ENCODE measurements at places on chromosomes 16 and 17.

DNA sequence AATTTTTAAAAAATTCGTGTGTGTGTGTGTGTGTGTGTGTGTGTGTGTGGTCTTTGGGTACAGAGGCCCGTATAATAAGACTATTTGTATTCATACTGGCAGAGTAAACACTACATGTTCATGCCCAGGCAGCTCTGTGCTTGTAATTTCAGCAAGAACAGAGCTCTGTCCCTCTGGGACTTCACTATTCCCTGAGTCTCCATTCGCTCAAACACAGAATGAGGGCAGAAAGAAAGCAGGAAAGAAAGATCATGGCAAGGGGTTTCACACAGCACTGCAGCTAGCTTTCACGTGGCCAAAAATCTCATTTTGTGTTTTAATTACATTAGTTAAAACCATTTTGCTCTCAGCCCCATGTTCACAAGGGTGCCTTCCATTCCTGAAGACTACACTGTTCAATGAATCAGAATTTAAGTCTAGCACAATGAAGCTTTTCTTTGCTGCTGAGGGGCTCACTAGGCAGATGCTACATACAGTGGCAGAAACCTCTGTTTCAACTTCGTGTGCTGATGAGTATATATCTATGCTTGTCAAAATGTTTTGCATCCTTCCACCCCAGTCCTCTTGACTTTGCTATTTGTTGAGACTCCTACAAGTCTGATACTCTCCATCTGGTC, 198.4 kb upstream of the C17orf78 start:
- DNase-seq = no peak

DNA sequence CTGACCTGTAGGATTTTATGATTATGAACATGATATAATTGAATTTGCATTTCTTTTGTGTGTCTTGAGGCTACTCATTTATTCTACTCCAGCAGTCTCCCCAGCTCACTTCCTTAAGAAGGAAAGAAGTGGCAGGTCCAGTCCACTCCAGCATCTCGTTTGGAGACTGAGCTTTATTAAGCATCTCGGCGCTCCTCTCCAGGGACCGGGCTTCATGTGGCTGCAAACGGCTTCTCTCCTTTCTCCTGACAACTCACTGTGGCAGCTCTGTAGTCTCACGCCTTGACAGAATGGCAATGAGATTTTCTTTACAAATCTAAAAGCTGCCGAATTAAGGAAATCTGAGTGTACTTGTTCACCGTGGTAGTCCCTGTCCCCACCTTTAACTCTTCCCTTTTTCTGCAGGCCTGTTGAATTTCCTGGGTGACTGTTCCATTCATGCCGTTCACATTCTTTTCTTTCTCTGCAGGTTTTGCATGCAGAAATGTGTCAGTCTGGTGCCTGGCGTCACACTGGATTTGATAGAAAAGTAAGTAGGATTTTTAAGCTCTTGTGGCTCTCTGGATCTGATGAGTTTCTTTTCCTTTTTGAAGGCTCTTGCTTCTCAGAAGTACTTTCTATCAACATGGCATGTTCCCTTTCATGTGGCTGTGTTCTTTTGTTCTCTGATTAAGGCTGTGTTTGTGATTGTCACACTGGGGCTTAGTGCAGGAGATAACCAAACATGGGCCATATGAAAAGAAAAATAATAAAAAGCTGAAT, 200.5 kb upstream of the CHMP6 start:
- no peak for DNase-seq

GRCh38 chr16:8880839-8881510, 1.2 kb upstream of the LITAFD start:
- no peak for DNase-seq

DNA sequence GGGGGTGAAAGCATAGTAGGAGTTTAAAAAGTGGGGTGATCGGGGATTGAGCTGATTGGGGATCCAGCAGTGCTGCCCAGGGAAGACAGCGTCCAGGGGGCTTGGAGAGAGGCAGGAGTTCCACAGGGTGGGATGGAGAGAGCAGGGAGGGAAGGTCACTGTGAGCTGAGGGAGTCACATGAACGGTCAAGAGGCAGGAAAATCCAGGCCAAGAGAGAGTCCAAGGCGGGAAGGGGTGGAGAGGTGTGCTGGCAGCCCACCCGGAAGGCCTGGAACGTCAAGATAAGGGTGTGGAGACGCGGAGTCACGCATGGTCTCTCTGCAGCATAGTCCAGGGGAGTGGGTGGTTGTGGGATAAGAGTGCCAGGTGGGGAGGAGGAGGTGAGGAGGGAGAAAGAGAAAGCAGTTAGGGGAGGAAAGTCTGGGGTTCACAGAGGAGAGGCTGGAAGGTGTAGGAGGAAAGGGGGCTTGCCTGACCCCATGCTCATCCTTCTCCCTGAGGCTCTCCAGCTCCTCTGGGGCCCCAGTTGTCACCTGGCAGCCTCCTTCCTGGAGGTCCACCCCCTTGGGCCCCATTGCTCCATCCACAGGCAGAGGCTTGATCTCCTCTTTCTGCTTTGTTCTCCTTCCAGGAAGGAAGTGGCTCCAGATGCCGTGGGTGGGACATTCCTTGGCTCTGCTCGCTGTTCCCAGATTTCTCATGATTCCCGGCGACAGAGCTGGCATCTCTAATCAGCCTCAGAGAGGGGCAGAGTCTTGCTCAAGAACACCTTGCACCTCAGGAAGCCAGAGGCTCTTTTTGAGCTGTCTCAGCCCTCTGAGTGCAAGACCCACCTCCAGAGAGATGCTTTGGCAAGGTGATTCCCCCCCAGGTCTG, 28.7 kb downstream of the CCR7 start:
- DNase-seq = no peak

GRCh38 chr16:30876867-30877266, 17.0 kb downstream of the BCL7C start:
- no peak for DNase-seq

Measured in NB4 (cell line).